ENCODE measurements at places on chromosomes 2 and 18. TPM values are rescaled to one million over a fixed set of nuclear protein-coding genes. Genes with fewer than 3 reads are reported as not detected.

The NGEF gene
- not detected for total RNA-seq

- no peak for DNase-seq
These were observed 107.5 kb upstream of the SPATS2L start for GRCh38 chr2:200199005-200199404.

DNA sequence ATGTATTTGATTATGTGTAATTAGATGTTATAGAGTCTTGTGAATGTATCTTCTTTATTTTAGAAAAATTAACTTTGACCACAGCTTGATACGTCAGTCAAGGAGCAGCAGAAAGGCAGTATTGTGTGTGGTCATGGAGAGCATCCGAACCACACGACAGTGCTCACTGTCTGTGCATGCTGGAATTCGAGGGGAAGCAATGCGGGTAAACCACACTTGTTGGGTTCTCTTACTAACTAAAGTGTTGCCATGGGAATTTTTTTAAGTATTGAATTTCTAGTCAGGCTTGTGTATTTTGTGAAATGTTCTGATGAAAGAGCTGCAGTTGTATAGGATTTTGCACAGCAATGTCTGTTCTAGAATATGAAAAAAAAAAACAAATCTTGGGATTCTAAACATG lies 4.8 kb downstream of the PJVK start:
- DNase-seq = no peak

GRCh38 chr2:62489702-62490101 lies 16.3 kb downstream of the TMEM17 start:
- DNase-seq = no peak

- no peak for DNase-seq
These were observed 38.2 kb downstream of the KCMF1 start for GRCh38 chr2:85009019-85009618.

DNA sequence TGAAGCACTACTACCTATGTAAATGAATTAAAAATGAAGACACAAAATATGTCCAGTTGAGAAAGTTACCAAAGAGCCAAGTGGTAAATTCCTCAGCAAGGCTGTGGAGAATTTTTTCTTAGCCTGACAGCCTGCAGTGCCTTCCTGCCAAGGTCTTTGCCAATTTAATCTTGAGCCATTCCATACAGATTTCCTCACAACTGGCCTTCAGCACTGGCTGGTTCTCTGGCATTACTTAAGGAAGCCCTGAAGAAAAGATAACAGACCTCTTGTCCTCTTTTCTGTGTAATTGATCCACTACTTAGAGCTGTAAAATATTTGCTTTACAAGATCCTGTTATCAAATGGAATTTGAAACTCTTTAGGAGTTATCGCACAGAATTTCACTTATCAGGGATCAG lies 334.2 kb upstream of the LRRTM1 start:
- DNase-seq = no peak

DNA sequence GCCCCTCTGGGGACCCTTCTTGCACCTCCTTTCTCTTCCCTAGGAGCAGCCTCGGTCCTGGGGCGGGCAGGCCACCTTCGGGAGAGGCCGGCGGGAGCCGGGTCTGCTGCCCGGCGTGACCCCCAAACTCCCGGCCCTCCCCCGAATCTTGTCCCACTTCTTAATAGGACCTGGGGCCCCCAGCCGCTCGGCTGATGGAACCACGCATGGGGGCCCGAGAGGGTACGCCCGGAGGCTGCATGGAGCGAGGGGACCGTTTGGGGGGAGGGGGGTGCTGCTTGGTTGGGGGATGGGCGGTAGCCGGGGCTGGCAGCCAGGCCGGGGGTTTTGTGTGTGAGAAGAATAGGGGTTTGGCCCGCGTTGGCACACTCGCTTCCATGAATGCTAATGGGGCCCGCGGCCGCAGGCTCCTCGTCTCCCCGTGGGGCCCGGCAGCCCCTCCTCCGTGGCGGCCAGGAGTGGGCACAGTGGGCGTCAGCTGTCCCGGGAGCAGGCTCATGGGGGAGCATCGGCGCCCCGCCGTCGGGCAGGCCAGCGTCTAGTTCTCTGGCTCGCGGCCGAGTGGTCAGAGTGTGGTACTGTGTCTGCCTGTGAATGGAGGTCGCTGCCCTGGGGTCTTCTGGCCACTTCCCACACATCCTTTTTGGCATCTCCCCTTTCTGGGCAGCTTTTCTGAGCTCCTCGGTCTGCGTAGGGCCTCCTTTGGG lies 1.0 kb downstream of the GAREM2 start:
- DNase-seq = no peak

GRCh38 chr18:11176481-11176881 lies 27.1 kb upstream of the PIEZO2 start:
- no peak for DNase-seq

- no peak for DNase-seq
These were observed 212.8 kb upstream of the SOX11 start for GRCh38 chr2:5479265-5479928.

The DOCK10 gene
- total RNA-seq = 144 TPM

GRCh38 chr2:122739732-122740593 lies 984.5 kb downstream of the TSN start:
- no peak for DNase-seq

DNA sequence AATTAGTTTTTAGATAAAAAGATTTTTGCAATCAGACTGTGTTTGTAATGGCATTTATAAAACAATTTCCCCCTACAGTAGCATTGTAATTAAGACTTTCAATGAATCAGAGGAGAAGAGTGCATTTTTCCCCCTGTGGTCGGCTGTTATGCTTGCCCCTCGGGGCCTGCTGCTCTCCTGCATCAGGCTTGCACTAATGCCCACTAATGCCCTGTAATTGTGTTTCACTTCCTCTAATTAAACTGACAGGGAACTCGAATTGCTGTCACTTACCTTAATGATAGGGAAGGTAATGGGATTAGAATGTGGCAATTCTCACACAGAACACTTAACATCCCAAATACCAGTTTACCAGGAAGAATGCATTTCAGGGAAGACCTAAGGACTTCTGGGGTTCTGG lies 61.2 kb upstream of the LRRTM1 start:
- no peak for DNase-seq

The MC2R gene
- not detected for total RNA-seq

DNA sequence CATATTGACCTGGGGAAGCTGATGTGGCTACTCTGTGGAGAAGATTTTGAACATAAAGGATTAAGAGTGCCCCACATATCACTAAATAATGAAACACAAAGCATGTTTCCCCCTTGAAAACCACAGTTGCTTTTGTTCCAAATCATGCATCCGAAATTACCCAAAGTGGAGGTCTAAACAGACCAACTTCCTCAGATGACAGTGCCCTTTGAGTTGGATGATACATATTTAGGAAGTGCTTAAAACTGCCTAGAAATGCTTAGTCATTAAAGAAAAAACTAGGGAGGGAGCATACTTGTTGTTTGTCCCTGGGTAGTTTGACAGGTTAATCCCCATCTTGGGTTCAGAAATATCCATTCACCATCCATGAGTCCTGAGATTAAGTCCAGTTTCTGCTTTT lies 1070.3 kb downstream of the SUCLG1 start:
- DNase-seq = no peak

Measured in activated T-helper 1 cell treated with anti-CD3 and anti-CD28 coated beads, Interleukin-12 subunit alpha, Interleukin-12 subunit beta, Interleukin-2, Interleukin-4 antibody, amounts not matched to agents 30 ng/mL and 10 ng/mL and 1 ng/mL, durations not matched to agents 14 hours and 24 hours and 36 hours (primary cell).